Suprapubic skin (tissue), 4 donors: ENCODE measurements at places on chromosomes 2 and 18. TPM values are rescaled to one million over a fixed set of nuclear protein-coding genes. Genes with fewer than 3 reads are reported as not detected.
A peak's percentile ranks its signal among the peaks of the same experiment; 100 is the strongest.

DNA sequence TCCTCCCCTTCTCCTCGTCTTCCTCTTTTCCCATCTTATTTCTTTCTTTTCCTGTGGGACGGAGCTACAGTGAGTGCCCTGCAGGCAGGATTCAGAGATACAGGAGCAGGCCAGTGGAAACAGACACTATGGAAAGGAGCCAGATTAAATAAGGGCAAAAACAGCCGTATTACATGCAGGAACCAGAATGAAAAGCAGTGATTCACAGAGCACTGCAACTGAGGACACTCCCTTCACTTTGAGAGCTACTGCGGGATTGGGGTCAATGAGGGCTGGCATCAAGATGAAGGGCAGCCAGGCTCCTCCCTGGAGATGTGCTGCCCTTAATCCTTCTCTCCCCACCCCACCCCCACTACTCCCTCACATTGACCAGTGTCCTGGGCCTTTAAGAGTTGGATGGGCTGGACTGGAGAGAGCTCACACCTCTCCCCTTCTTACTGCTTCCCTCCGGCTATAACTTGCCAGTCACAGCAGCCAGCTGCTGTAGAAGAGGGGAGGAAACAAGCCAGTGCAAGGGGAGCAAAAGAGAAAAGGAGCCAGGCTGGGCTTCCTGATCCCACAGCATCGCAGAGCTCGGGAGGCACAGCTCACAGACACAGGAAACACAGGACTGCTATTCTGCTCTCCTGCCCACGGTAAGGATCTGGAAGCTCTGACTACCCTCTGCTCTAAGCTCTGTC is at the start of gene PLCD4:
Gene PLCD4, plus strand, starts transcription at position 464 of the 680 bp plus-strand sequence. CDS start 7,841 bp downstream, outside the sequence.
- no peaks in the 10 kb centered on the region for H3K27me3 ChIP-seq
- peak within 1 kb of the TSS; percentile 4 for H3K4me3 ChIP-seq
- DNase-seq: no peak
- peak within 1 kb of the TSS; percentile 63 for H3K27ac ChIP-seq
- H3K36me3 ChIP-seq: no peaks in the 10 kb centered on the region
- peaks cover 18% of the 10 kb centered on the region for H3K4me1 ChIP-seq

- DNase-seq: no peak
- no peak overlapping the region for H3K27ac ChIP-seq
- no peak overlapping the region for H3K4me3 ChIP-seq
- peaks cover 65% of the 10 kb centered on the region for H3K36me3 ChIP-seq
- no peaks in the 10 kb centered on the region for H3K27me3 ChIP-seq
Observed at GRCh38 chr2:44324971-44325426, 36.3 kb downstream of the PREPL start.

GRCh38 chr2:63755965-63756364 is 85.7 kb upstream of the UGP2 start:
- no peaks in the 10 kb centered on the region for H3K36me3 ChIP-seq
- DNase-seq: no peak

The PRR30 gene
- total RNA-seq: not detected

DNA sequence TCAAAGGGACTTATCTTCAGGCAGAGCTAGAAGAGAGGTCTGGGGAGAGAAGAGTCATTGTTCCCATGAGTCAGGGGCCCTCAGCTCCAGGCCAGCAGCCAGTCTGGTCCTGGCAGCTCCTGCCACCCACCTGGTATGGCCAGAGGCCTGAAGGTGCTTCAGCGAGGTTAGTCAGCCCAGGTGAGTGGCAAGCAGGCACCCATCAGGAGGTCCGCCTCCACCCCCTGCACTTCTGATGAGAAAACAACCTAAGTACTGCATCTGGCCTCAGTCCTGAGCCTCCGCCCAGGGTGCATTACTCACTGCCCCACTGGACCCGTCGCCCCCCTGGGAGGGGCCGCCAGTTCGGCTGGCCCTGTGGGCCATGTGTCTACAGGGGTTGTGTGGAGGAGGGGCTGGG is 130.2 kb downstream of the INHBB start:
- no peaks in the 10 kb centered on the region for H3K36me3 ChIP-seq
- no peak overlapping the region for H3K27ac ChIP-seq
- peak; percentile 53 for DNase-seq
- peaks cover 26% of the 10 kb centered on the region for H3K4me1 ChIP-seq
- H3K27me3 ChIP-seq: no peaks in the 10 kb centered on the region

DNA sequence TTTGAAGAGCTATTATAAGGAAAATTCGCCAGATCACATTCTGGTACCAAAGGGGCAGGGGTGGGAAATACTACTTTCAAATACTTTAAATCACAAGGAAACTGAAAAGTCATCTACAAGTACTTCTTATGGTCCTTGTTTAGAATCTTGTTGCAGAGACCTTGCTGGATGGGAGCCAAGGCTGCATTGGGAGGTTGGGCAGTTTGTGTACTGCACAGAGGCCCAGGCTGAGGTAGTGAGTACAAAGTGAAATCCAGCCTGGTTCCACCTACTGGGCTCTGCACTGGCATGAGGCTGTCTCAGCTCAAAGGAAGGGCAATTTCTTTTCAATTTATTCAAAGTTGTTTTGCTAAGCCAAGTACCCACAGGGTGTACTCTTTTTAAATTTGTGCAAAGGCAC is 140.3 kb upstream of the DLX2 start:
- no peak overlapping the region for H3K27ac ChIP-seq
- no peak for DNase-seq
- peaks cover 4% of the 10 kb centered on the region for H3K4me1 ChIP-seq
- H3K27me3 ChIP-seq: peaks cover 5% of the 10 kb centered on the region

The SPATS2L gene
- total RNA-seq: 104 TPM

DNA sequence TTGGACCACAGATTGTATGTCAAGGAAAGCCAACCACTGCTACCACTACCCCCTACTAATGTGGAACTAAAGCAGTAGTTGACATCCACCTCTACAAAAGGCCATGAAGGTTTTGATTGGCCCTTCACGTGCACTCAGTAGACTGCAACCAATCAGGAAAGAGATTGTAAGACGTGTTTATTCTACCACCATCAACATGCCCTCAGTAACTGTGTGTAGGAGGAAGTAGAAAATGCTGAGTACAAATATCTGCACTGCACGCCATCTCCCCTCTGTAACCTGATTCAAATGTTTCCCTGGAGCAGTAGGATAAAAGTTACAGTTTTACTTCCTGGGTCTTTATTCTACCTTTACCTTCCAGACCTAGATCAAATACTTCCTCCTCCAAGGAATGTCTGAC is 2.9 kb upstream of the CASP10 start:
- DNase-seq: no peak
- no peak overlapping the region for H3K27ac ChIP-seq
- no peaks in the 10 kb centered on the region for H3K27me3 ChIP-seq
- no peak overlapping the region for H3K4me3 ChIP-seq
- no peaks in the 10 kb centered on the region for H3K36me3 ChIP-seq
- peaks cover 21% of the 10 kb centered on the region for H3K4me1 ChIP-seq

GRCh38 chr18:57110290-57110689 is 36.6 kb upstream of the BOD1L2 start:
- H3K36me3 ChIP-seq: no peaks in the 10 kb centered on the region
- H3K4me3 ChIP-seq: no peak overlapping the region
- no peaks in the 10 kb centered on the region for H3K27me3 ChIP-seq
- no peak for DNase-seq
- H3K27ac ChIP-seq: no peak overlapping the region
- H3K4me1 ChIP-seq: no peaks in the 10 kb centered on the region

DNA sequence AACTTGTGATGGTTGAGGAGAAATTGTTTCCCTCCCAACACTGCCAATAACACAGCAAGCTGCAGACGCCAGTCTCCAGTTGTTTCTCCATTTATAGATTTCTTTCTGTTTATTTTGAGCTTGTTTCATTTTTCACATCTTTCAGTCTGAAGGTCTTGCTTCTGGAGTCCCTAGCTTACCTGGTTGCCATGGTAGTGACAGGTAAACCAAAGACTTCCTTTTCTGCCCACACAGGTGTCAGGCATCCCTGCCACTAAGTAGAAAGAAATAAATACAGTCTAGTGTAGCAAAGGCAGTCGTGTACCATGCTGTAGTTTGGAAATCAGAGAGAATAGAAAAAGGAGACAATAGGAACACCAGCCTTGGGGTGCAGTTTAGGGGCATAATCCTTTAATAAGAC is 82.8 kb downstream of the MARCHF4 start:
- H3K36me3 ChIP-seq: no peaks in the 10 kb centered on the region
- H3K27ac ChIP-seq: no peak overlapping the region
- H3K27me3 ChIP-seq: peaks cover 6% of the 10 kb centered on the region
- H3K4me1 ChIP-seq: peaks cover 20% of the 10 kb centered on the region

DNA sequence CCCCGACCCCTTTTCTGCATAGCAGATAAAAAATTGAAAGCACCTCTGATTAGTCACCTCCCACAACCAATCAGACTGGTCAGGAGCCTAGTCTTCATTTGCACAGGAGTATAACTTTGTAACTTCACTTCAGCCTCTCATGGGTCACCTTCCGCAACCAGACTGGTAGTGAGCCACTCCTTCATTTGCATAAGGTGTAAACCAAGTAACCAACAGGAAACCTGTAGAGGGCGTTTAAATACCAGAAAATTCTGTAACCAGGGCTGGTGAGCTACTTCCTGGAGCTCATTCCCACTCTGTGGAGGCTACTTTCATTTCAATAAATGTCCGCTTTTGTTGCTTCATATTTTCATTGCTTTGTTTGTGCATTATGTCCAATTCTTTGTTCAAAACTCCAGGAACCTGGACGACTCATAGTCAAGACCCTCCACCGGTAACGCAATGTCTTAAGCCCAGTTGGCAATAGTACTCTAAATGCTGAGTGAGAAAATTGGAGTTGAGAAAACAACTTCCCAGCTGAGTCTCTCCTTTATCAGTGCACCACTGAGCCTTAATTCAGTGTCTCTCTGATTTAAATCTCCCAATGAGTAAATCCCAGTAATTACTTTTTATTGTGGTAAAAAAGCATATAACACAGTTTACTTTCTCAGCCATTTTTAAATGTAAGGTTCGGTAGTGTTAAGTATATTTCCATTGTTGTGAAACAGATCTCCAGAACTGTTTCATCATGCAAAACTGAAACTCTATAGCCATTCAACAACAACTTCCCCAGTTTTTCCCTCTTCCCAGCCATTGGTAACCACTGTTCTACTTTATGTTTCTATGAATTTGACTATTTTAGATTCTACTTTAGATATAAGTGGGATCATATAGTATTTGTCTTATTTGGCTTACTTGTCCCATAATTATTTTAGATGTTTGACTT is 392.7 kb upstream of the SLC8A1 start:
- H3K27ac ChIP-seq: no peak overlapping the region
- H3K4me3 ChIP-seq: no peak overlapping the region
- H3K4me1 ChIP-seq: no peaks in the 10 kb centered on the region
- H3K36me3 ChIP-seq: no peaks in the 10 kb centered on the region
- no peak for DNase-seq
